Hepatocyte (in vitro differentiated cells): ENCODE measurements at places on chromosomes 3 and 15. TPM values are rescaled to one million over a fixed set of nuclear protein-coding genes. Genes with fewer than 3 reads are reported as not detected.

The ILDR1 gene
- total RNA-seq, result 1.5 and 2.0 TPM in 2 replicates

The THRB gene
- total RNA-seq, result 60.0 and 66.4 TPM in 2 replicates

The DPPA2 gene
- total RNA-seq, result not detected in 2 replicates

The RYR3 gene
- total RNA-seq, result 0.36 and 0.37 TPM in 2 replicates

The ISLR2 gene
- total RNA-seq, result 1.7 TPM in 1 of 2 replicates, not detected in the other

The NUP210 gene
- total RNA-seq, result 8.3 and 8.4 TPM in 2 replicates

GRCh38 chr15:58690703-58691102 is 58.8 kb downstream of the ADAM10 start:
- no peak for DNase-seq

DNA sequence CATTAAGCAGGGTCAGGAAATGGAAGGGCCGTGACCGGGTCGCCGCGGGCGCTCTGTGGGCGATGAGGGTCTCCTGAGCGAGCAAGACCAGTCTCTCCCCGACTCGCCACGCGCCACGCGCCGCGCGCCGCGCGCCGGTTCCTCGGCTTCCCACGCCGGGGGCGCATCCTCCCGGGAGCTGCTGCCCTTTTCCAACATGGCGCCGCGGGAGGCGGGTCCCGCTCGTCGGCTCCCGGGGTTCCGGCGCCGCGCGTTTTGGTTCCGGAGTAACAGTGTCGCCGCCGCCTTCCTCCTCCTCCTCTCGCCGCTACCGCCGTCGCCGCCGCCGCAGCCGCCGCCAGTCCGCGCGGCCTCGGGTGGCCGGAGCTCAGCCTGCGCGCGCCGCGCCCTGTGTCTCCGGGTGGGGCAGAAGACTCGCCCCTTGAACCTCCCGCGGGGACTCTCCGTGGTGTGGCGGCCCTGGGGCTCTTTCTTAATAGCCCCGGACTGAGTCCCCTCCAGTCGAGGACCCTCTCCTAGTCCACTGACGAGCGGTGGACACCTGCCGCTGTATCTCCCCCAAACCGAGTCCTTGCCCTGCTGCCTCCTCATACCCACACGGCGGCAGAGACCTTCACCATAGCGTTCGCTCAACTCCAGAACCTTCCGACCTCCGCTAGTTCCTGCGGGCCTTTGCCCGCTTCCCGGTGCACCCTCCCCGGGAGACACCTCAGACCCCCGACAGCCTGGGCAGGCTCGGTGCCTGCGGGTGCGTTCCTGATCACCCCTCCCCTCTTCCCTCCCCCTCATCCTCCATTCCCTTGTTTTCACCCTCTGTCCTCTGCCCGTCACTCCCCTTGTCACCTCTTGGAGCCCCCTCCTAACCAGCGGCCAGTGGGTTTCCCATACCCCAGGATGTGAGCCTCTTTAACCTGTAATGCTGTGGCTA is at the start of gene MAP2K5:
Gene MAP2K5, plus strand, starts transcription at position 284 of the 928 bp plus-strand sequence. Its CDS starts 633 bp downstream, at position 917.
- DNase-seq, result peak; percentile 89

- no peak for DNase-seq
Observed at GRCh38 chr3:14680716-14681115, 5.8 kb downstream of the C3orf20 start.

- no peak for DNase-seq
Observed at GRCh38 chr3:112504123-112504522, 4.9 kb upstream of the BTLA start.

DNA sequence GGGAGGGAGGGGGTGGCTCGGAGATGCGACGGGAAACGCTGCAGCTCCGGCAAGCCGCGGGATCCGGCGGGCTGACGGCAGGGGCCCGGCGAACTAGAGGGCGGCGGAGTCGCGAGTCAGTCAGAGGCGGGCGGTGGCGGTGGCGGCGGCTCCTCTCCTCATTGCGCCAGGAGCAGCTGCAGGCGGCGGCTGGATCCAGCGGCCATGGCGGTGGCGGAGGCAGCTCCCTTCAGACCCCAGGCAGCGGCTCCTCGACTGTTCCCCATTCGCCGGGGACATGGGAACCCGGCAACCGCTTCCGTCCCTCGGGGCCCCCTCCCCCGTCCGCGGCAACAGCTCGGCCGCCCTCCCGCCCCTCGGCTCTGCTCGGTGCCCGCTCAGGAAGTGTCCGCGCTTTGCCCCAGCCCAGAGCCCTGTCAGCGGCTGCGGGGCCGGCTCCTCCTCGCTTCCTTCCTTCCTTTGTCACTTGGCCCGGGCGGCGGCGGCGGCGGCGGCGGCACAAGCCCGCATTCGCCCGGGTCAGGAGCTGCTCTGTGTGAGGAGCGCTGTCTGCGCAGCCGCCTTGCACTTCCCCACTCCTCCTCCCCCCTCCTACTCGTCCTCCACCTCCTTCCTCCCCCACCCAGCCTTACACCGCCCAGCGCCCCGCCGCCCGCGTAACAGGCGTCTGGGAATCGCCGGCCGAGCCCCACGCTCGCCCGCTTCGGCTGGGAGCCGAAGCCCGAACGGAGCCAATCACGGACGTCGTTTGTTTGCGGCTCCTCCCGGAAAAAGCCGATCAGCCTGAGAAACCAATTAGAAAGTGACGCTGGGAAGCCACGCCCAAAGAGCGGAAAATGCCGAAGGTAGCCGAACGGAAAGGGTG is at the start of gene GSK3B:
Gene GSK3B, minus strand, starts transcription at position 537 of the 865 bp plus-strand sequence. CDS start 1,013 bp downstream, outside the sequence.
- peak; percentile 99 for DNase-seq

GRCh38 chr3:17310983-17311382 is 426.2 kb downstream of the PLCL2 start:
- DNase-seq, result no peak

DNA sequence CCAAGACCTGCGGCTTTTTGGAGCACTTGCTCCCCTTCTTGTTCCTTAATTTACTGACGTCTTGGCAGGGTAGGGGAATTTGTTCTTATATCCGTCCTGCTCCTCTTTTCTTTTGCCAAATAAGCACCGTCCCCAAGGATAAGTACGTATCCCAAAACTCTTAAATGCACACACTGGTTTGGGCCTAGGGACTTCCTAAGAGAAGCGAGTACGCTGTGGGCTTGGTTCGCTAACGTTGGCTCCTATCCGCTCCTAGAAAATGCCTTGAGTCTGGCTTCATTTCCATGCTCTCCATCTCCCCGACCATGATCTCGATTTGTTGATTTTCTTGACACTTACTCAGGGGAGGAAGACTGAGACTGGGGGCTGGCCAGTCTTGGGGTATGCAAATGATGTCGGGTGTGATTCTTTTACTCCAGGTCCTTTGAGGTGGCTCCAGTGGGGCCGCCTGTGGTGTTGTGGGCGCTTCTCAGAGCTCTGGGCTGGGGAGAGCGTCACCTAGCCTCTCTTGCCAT is 1.3 kb downstream of the MYRIP start:
- peak; percentile 8 for DNase-seq

DNA sequence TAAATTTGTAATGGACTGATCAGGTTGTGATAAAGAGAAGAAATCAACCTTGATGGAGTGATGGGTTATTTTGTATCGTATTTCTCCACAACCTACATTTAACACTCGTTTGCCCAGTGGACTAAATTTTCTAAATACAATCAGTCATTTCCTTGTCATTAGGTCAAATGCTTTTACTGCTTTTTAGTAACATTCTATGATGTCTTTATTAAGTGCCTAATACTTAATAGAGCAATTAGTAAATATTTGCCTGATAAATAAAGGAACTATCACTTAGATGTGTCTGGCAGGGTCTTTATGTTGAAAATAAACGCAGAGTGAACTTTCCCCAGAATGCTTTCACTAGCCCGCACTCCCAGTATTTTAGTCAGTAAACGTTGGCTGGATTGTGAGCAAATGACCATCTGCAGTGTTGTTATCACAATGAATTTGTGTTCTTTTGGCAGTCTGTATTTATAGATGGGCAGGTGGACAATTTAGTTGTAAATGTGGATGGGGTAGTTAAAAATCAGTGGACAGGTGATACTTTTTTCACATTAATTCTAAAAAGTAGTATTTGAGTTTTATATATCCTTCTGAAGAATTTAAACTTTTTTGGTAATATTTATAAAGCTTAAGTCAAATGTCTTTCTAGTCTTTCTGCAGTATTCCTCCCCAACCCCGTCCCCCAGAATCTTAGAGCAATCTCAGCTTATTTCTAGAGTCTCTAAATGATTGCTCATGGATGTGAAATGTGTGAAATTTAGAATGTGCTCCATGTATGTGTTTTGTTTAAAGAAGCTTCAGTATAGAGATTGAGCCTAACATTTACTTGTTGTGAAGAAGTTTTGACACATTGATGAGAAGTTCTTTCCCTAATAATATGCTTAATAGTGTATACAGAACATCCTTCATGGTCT is 4.9 kb downstream of the USP3 start:
- DNase-seq, result no peak

DNA sequence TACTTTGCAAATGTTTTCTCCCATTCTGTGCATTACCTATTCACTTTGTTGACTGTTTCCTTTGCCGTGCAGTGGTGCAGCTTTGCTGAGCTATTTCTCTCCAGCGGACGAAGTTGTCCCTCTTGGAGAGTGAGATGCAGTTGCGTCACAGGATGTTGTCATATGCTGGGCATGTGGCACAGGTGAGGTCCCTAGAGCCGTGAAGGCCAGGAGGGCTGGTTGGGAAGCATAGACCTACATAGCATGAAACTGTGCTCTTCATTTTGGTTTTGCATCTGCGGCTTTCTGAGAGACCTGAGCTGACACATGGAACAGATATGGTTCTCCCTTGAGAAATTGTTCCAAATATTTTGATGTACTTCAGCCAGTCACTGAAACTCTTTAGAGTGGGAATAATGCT is 108.5 kb downstream of the CACNA1D start:
- no peak for DNase-seq

DNA sequence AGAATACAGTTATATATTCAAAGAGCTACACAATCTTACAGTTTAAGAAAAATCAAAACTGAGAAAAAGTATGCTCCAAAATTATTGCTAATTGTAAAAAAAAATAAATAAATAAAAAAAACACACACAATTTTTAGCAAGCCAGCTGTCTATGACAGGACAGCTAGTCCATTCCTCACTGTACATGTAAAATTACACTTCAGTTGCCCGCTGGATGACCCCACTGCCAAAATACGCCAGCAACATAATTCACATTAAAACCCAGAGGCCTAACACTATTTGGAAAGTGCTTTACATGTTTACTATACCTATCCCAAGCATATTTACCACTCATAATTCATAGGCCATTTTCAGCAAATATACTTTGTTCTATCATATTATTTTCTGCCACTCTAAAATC is 5.8 kb downstream of the MYO9A start:
- DNase-seq, result no peak

GRCh38 chr15:77816983-77817382 is 184.3 kb upstream of the LINGO1 start:
- DNase-seq, result no peak

- no peak for DNase-seq
Observed at GRCh38 chr15:79769933-79770759, 126.7 kb downstream of the MTHFS start.

GRCh38 chr15:62109982-62110851 is 43.4 kb downstream of the C2CD4A start:
- peak; percentile 40 for DNase-seq

- DNase-seq, result no peak
Observed at GRCh38 chr3:177320765-177321247, 123.5 kb upstream of the TBL1XR1 start.

- DNase-seq, result no peak
Observed at GRCh38 chr3:11006986-11007933, 14.7 kb downstream of the SLC6A1 start.

GRCh38 chr3:196650740-196651311 is 11.3 kb downstream of the NRROS start:
- DNase-seq, result peak; percentile 84

- DNase-seq, result no peak
Observed at GRCh38 chr15:48467801-48468200, 136.6 kb downstream of the DUT start.

- no peak for DNase-seq
Observed at GRCh38 chr3:151265866-151266265, 12.5 kb downstream of the P2RY14 start.

GRCh38 chr3:154851644-154852043 is 228.5 kb upstream of the MME start:
- DNase-seq, result no peak

- DNase-seq, result no peak
Observed at GRCh38 chr3:45154641-45155147, 8.5 kb upstream of the CDCP1 start.

- DNase-seq, result no peak
Observed at GRCh38 chr15:31485911-31486461, 159.4 kb downstream of the KLF13 start.

DNA sequence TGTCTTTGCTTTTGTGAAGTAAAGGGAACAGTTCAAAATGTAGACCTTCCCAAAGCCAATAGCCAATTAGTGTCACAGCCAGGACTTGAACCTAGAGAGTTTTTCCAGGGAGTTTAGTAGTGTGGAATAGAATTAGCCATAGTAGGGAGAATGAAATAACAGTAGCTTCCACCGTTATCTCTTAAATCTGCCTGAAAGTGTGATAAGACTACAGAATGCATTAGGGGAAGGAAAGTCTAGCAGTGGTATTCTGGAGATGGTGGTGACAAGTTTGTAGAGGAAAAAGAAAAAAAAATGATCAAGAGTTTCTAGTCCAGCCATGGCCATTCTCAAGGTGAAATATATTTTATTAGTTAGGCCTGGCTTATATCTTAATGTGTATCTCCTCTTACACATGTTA is 13.8 kb downstream of the ATP11B start:
- DNase-seq, result no peak

GRCh38 chr3:166052440-166052839 is 215.2 kb upstream of the BCHE start:
- DNase-seq, result no peak

DNA sequence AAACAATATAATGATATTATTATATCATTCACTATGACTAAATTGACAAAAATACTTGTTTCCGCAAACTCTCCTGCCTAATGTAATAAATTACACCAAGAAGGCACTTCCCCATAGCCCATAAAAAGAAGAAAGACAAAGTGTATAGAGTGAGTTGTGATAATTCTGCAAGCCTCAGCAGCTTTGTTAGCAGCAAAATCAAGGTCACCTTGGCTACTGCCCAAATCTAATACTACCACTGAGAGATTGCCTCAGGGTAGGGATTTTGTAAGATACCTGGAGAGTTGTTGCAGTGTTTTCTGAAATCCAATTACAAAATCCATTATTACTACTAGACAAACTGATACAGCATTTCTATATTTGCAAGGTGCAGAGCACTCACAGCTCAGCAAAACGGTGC is 503.5 kb downstream of the FGF12 start:
- DNase-seq, result no peak
